ENCODE measurements at places on chromosomes 5 and 9.

- DNase-seq, result no peak
Measured at GRCh38 chr9:110814159-110814558, 145.6 kb downstream of the MUSK start.

- no peak for DNase-seq
Measured at GRCh38 chr9:20330688-20331087, 291.6 kb downstream of the MLLT3 start.

DNA sequence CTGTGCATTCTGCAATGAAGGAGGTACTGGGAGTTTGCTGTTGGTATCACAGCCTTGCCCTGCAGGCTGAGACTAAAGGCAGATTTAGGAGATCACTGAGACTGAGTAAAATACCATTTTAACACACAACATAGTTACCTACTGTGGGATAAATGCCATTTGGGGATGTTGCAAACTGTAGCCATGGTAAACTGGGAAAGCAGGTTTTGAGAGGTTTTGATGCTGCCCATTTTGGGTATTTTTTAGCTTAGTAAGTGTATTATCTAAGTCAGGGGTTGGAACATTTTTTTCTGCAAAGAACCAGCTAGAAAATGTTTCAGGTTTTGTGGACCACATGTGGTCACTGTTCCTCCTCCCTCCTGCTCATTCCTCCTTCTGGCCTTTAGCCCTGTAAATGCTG, 108.9 kb downstream of the EHMT1 start:
- no peak for DNase-seq

GRCh38 chr5:180271221-180271620, 20.7 kb downstream of the MAPK9 start:
- DNase-seq, result no peak

GRCh38 chr9:29322240-29322639, 1749.0 kb upstream of the C9orf72 start:
- DNase-seq, result no peak

DNA sequence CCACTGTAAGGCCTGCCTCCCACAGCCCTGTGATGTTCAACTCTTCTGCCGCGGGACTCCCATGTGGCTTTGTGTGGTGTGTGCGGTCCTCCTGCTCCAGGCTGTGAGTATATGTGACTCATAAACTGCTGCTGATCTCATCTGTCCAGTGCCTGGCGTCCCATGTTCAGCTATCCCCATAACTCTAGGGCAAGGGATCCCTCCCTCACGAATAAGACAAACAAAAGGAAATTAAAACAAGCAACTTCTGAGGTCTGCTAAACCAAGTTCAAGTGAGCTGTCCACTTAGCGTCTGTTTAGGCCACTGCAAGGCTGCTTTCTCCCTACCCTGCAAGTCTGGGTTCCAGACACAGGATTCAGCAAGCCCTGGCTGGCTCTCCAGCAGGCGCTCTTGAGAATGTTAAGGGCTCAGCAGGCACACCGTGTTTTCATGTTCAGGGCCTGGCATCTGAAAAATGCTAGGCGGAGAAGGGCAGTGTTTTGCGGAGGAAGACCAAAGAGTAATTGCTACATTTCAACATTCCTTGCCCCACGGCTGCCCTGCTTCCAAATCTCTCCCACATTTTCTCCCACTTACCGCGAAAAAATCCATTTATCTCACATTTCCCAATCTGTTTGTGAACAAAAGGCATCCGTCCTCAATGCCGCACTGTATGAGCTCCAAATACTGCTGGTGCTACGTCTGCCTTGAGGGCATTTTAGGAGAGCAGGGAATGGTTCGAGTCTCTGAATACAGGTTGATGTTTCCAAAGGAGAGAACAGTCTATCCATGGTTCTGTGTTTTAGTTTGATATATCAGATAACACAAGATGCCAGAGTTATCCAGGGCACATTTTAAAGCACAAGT, 280.2 kb downstream of the SEMA5A start:
- no peak for DNase-seq

GRCh38 chr5:60961685-60962084, 16.7 kb downstream of the NDUFAF2 start:
- DNase-seq, result no peak

GRCh38 chr9:127177231-127177630, 54.8 kb upstream of the ANGPTL2 start:
- no peak for DNase-seq

DNA sequence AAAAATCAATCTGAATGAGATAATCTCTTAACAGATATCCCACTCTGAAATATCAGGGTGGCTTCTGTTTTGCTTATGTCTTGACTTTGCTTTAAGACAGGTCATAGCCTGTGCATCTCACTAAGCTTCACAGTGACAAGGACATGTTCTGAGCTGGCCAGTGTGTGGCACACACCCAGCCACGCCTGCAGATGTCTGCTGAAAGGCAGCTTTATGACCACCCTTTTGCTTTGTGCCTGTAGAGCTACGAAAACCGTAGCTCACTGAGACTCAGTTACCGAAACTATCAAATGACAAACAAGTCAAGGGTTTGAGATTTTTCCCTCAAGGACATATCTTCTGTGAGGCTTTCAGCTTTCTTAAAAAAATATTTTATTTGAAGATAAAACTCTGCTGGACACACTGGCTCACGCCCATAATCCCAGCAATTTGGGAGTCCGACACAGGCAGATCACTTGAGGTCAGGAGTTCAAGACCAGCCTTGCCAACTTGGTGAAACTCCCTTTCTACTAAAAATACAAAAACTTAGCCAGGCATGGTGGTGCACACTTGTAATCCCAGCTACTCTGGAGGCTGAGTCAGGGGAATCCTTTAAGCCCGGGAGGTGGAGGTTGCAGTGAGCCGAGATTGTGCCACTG, 233.2 kb downstream of the SPATA31A1 start:
- no peak for DNase-seq

DNA sequence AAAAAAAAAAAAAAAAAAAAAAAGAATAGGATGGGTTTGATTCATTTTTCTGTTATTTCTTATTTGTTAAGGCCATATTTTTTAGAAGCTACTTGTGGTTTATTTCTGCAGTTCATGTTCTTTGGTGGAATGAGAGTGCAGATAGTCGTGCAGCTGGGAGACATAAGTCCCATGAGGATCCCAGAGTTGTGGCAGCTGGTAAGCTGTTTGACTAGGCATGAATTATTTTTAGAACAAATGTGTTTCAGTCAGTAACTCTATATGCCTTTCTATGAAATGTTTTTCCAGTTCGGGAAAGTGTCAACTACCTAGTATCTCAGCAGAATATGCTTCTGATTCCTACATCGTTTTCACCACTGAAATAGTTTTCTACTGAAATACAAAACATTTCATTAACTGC, 5.0 kb upstream of the NIPSNAP3B start:
- no peak for DNase-seq

DNA sequence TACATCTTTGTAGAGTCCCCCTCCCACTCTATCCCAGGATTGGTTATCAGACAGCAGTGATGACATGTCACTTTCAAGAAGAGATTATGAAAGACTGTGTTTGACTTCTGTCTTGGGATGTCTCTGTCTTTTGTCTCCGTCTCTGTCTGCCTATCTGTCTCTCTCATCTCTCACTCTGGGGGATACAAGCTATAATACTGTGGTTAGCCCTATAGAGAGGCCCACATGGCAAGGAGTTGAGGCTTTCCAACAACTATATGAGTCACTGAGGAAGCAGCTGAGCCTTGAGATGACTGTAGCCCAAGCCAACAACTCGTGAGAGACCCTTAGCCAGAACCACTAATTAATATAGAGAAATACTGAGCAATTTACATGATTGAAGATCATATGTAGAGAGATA, 284.8 kb downstream of the PDE4D start:
- no peak for DNase-seq

GRCh38 chr9:121691890-121692289, 40.5 kb downstream of the DAB2IP start:
- DNase-seq, result no peak

DNA sequence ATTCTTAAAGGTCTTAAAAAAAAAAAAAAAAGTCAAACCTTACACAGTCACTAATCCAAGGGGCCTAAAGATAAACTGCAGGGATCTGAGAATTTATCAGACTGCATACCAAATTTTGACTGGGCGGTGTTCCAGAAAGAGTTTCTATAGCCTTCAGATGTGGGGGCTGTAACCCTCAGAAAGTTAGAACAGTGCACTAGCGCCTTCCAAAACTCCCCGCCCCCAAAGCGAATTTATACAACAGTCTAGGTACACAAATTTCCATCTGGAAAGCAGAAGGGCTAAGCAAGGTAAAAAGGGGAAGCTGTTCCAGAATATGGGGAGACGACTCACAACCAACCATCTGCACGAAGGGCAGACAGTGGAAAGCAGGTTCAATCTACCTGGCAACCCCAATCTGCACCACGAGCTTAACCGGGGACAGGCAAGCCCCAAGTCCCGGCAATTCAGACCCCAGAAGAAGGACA, 813 bp downstream of the ERMP1 start:
- no peak for DNase-seq

GRCh38 chr5:147017621-147018020, 139.1 kb upstream of the PPP2R2B start:
- no peak for DNase-seq

DNA sequence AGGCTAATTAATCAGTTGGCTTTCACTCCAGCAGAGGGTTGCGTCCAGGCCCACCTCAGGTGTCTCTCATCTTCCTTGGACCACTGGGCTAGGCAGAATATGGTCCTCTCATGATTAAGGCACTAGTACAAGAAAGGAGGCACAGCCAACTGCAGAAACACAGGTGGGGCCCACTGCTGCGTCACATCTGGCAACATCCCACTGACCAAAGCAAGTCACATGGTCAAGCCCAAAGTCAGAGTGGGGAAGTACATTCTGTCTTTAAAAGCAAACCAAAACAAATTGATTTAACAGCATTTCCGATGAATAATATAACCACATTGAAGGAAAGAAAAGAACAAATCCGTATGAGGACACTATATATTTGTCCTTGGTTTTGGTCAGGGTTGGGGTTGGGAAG, 28.0 kb upstream of the UBTD2 start:
- DNase-seq, result no peak

DNA sequence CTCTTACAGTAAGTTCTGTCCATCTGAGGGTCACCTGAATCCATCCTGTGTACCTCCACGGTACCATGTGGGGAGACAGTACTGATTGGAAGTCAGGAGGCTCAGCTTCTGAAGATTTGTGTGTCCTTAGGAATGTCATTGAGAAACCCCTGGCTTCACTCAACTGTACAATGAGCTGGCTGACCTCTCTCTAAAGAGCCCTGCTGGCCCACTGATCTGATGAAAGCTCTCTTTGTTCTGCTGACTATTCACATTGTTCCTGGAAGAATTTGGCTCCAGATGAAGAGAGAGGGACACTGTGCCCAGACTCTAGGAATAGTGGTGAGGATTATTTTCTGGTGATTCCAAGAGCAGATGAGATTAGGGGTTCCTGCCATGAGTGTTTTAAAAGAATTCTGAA, 141.2 kb downstream of the LURAP1L start:
- DNase-seq, result no peak

- no peak for DNase-seq
Measured at GRCh38 chr5:29161399-29162291, 2031.8 kb upstream of the CDH6 start.

DNA sequence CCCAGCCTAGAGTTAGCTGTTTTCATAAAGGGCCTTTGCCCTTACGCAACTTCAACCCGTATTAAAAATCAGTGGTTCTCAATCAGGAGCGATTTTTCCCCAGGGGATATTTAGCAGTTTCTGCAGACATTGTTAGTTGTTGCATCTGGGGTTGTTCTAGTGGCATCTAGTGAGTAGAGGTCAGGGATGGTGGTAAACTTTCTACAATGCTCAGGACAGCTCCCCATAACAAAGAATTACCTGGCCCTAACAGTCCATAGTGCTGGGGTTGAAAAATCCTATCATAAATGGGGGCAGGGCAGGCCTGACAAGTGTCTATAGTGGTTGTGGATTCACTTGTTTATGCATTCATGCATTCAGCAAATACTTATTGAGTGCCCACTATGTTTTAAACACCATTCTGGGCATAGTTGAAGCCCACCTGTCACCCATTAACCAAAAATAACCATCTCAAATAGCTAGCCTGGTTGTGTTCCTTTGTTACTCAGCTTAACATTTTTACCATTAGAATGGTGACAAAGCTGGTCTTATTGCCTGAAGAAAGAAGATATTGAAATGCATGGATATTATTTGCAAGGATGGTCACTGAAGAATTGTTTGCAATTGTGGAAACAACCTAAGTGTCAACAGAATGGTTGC, 15.9 kb upstream of the FGF1 start:
- DNase-seq, result no peak

GRCh38 chr9:68706363-68707201, 1.5 kb downstream of the PIP5K1B start:
- no peak for DNase-seq

GRCh38 chr9:82031538-82032280, 43.1 kb downstream of the SPATA31D1 start:
- DNase-seq, result no peak

- DNase-seq, result no peak
Measured at GRCh38 chr9:38368731-38369130, 23.8 kb upstream of the ALDH1B1 start.

DNA sequence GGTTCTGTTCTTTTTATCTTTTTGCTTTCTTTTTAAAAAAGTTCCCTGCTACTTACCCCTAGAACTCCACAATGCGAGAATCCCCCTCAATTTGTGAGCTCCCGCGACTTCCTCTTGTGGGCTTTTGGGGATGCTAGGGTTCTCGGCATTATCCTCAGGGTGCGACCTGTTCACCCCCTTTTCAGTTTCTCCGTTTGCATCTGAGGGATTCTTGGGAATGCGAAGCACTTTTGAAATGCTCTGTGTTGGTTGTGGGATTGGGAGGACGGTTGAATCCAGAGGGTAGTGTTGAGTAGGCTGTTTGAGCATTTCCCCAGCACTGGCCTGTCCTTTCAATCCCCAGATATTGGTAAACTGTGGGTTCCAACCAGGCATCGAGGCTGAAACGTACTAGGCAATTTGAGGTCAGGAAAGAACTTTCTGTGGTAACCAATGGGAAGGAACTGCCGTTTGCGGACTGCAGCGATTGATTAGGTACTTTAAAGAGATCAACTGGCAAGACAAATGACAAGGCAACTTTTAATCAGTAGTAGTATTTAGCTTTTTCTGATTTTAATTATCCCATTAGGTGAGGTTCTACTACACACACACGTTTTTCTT, 415 bp downstream of the XRCC4 start:
- DNase-seq, result no peak

- no peak for DNase-seq
Measured at GRCh38 chr5:173864126-173865050, 23.8 kb upstream of the CPEB4 start.

DNA sequence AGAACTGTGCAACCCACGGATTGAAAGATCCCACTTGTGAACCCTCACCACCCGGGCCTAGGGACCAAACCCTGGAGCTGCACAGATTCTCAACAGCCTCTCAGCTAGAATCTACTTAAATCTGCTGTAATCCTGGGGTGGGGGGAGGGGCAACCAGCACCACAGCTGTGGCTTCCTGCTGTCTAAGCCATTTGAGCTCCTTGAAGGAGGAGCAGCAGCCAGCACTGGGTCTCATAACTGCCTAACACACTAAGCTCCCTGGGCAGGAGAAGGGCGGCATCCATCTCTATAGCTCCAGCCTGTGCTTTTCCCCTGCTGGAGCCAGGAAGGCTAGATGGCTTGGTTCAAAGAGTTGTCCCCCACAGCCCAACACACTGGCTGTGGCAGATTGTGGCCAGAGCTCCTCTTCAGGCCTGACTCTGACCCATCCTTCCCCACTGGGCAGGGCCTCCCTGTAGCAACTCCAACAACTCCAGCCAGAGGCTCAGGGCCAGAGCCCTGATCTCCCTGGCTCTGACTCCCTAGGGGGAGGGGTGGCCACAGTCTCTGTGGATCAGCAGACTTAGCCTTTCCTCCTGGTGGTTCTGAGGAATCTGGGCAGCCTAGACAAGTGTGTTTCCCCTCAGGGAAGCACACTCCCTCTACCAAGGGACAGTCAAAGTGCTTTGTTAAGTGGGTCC, 72.0 kb upstream of the C9orf72 start:
- no peak for DNase-seq

- DNase-seq, result no peak
Measured at GRCh38 chr9:11275158-11275695, 662.4 kb upstream of the PTPRD start.
